ENCODE measurements at places on chromosomes 2 and 18.

DNA sequence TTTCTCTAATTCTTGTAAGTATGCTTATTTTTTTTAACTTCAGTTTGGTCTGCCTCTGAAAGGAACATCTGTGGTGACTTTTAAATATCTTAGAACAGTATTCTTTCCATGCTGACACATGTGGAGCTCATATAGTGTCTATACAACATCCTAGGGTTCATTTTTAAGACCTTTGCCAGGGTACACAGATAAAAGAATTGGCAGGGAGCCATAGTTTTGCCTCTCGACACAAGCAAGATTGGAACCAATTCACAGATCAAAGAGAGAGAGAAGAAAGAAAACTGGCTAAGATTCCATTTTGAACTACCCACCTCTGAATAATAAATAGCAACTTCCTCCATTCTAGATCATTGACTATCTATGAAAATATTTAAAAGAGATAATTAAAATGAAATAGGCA lies 142.7 kb upstream of the ST6GAL2 start:
- no peak for DNase-seq

DNA sequence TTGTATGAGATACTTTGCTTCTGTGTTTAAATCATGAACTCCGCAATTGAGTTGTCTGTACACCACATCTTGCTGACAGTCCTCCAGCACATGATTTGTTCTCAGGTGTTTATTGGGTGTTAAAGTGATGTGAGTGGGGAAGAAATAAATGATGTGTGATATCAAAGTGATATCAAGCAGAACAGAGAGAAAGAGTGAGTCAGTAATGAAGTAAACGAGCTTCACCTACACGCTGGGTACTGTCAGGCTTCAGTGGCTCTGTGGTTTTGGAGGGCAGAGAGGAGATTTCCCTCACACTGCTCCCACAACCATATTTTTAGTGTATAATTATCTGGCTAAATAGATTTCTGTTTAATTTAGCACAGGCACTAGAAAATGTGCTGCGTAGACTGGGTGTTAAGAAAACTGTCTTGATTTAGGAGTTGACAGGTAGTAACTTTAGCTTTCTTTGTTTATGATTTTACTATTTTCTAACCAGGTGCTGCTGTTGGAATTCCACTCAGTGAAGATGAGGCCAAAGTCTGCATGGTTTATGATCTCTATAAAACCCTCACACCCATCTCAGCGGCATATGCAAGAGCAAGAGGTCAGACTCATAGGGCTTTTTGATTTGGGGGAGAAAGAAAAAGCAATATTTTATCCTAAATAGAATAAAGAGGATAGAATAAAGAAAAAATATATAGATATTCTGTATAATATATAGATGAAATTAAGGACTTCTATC lies 21.2 kb downstream of the ATIC start:
- DNase-seq = no peak

GRCh38 chr2:198252472-198252871 lies 448.1 kb downstream of the PLCL1 start:
- DNase-seq = no peak

DNA sequence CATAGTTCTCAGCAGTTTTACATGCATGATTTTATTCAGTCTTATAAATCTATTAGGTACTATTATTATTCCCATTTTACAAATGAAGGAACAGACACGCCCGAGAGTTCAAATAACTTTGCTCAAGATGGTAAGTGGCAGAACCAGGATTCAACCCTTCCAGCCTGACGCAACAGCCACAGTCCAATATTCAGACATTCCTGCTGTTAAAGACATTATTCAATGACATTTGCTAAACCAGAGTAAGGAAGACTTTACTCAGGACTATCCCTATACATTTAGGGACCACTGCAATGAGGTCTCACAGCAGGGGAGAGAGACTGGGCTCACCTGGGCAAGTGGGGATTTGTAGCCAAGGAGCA lies 29.4 kb upstream of the IGFBP2 start:
- no peak for DNase-seq

- no peak for DNase-seq
These were observed 316.9 kb upstream of the REV1 start for GRCh38 chr2:99806758-99807157.

- DNase-seq = no peak
These were observed 111.0 kb downstream of the CERS6 start for GRCh38 chr2:168566974-168567665.

- DNase-seq = no peak
These were observed 1.3 kb downstream of the CYTIP start for GRCh38 chr2:157442636-157443035.

DNA sequence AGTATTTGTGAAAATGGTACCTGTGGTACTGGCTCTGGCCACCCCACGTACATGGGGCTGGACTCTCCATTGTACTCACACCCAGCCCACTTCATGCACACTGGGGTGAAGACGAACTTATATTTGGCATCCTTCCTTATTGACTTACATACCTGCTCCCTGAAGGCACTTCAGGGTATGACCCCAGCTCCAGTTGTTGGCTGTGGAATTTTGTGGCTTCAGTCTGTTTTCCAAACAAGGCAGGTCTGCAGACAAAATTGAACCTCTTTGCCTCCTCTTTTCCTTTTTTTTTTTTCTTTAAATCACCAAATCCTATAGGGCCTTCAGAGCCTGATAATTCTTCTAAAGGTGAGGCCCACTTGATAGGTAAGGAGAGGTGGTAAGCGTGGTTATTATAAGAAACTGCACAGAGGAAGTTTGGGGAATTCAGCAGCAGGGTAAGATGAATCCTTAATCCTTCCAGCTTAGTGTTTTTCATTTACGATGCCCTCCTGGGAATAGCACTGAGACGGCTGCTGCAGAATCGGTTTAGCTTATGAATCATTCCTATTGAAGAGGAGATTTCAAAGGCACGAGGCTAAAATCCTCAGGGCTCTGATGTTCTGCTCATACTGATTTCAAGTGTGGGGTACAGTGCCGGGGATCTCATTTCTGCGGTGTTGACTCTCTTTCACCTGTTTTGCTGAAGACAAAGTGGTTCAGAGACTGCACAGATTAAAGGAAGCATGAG lies 55.2 kb downstream of the KIF5C start:
- no peak for DNase-seq

DNA sequence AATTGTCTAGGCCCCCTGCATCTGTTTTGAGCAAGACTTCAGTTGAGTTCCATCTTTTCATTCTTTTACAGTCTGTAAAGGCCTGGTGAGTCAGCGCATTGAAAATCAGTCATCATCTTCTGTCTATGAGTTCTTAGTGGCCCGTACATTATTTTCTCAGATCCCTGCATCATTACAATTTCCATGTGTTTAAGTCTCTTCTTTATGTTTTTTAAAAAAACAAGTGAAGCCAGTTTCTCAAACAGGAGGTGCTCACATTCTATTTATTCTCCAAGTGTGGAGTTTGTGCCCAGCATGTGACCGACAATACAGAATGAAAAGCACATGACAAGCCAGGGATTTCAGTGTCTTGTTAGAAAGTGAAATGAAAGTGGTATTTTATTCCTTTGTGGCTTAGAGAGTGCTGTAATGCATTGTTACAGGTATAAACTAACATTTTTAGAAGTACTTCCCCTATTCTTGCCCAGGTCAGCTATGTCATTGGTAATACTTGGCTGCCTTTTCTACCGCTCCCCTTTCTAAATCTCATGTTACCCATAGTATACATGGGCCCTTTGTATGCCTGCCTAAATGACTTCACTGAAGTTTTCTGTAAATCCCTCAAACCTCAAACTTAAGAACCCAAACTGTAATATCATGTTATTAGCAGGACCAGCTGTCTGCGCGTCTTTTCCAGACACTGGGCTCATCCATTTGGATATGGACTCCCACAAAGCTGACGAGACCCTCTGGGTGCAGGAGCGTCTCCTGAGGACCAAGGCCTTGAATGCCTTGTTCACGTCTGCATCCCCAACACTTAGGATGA lies 67.6 kb downstream of the FEZ2 start:
- DNase-seq = no peak

DNA sequence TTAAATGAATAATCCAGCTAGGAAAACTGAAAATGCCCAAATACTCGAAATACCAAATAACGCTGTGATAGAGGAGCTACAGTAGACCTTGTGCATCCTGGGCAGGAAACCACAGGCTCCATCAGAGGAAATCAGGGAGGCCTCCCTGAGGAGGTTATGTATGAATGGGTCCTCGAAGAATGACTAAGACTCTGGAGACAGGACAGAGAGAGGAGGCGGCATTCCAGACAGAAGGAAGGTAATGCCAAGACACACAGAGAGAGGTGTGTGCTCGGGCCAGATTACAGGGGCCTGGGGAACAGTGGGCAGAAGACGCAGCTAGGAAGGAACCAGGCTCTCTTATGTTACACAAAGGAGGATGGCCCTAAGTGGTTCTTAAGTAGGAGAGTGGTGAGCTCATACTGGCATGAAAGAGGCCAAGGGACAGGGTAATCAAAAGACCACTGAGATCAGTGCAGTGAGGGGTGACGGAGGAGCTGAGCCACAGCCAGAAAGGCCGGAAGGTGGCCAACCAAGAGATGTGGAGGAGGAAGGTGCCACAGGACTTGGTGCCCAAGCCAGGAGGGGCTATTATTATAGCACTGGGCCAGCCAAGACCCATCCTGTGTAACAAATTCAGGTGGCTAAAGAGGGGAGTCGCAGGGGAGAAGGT lies 9.9 kb downstream of the ST3GAL5 start:
- DNase-seq = no peak

GRCh38 chr18:62420513-62421209 lies 95.6 kb downstream of the TNFRSF11A start:
- DNase-seq = no peak

GRCh38 chr2:80887841-80888378 lies 583.4 kb upstream of the LRRTM1 start:
- DNase-seq = no peak

DNA sequence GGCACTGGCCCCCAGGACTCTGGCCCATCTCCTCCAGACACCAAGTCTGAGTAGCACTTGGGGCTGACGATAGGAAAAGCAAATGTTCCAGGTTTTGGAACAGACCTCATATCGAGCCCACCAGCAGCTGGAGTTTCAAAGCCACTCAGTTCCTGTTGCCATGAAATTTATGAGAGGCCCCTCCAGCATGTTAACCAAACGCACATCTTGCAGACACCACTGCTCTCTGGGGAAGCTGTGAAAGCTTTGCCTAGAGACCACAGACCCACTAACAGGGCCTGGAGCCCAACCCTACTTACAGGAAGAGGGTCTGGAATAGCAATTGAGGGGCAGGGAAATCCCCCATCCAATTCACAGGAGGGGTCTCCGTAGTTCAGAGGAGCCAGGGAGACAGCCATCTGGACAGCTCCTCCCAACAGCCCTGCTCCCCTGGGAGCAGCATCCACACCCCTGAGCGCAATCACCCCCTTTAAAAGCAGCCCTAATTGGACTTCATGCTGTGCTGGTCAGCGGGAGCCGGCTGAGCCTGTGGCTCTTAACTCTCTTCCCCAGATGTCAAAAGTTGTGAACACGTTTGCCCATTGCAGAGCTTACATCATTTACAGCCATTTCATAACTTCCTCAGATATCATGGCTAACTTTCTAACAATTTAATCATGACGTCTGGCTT lies 81.3 kb downstream of the TGFA start:
- no peak for DNase-seq

DNA sequence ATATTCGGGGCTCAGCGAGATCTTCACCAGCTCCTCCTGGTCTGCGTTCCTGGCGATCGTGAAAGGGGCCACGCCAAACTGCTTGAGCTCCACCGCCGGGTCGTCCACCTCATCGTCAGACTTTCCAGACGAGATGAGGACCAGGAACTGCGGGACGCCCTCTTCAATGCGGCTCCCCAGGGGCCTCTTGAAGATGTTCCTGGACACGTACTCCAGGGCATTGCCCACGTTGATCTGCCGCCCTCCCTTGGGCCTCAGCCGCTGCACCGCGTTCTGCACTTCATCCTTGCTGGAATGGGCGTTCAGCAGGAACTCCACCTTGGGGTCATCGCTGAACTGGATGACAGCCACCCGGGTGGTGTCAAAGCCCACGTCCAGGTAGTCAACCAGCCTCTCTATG lies 42.1 kb downstream of the COL6A3 start:
- no peak for DNase-seq

- no peak for DNase-seq
These were observed 144.3 kb downstream of the TFCP2L1 start for GRCh38 chr2:121140734-121141133.

GRCh38 chr18:35861367-35862118 lies 110.9 kb upstream of the RMP24 start:
- DNase-seq = no peak

DNA sequence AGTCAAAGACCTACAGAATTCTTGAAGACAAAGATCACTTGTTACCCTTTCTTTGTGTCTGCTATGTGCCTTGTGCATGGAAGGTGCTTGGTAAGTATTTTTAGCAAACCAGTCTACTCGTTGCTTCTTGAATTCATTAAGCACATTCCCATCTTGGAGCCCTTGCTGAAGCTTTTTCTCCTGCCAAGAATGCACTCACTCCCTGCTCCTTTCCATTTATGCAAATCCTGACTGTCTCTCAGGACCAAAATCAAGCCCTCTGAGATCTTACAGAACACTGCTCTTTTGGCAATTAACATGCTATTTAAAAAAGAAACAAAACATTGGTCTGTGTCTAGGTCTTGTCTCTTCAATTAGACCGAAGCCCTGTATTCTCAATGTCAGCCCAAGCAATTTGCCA lies 75.8 kb downstream of the CLHC1 start:
- no peak for DNase-seq

- peak; percentile 72 for DNase-seq
These were observed 89.6 kb downstream of the TTC32 start for GRCh38 chr2:19812166-19812565.

- no peak for DNase-seq
These were observed 646 bp downstream of the ALS2 start for GRCh38 chr2:201779901-201780673.

- no peak for DNase-seq
These were observed 10.4 kb downstream of the DNAJC10 start for GRCh38 chr2:182726473-182726872.

DNA sequence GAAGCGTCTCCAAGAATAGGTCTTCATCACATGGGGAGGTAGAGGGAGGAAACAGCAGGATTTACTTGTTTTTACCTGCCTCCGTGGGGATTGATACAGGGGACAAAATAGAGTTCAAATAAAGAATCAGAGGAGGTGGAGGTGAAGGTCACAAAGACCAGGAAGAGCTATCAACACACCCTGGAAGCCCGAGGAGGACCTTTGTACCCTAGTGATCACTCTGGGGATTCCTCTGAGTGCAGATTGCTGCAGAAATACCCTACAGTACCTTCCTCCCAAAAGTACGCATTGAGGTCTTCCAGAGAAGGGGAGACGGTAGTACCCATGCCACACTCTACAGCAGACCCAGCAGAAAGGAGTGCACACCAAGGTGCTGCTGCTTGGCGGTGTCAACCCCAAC lies 44.9 kb downstream of the OSR1 start:
- no peak for DNase-seq

DNA sequence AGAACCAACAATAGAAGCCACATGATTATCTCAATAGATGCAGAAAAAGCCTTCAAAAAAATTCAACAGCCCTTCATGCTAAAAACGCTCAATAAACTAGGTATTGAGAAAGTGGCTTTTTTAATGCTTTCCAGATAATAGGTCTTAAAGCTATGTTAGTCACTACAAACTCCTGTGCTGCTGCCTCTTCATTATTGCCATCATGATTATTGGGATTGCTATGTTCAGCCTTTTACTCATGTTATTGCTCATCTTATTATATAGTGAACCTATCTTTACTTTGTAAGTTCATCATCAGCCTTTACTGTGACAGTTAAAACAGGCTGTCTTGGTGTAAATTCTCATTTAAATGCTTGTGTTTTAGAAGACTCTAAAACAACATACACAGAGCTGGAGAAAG lies 1557.2 kb upstream of the ZEB2 start:
- DNase-seq = no peak

All from NCI-H1694 treated with DMSO at 0.1 percent for 48 hours (cell line).